ENCODE measurements at places on chromosomes 3 and 15. TPM values are rescaled to one million over a fixed set of nuclear protein-coding genes. Genes with fewer than 3 reads are reported as not detected.

Gene CSPG4
- total RNA-seq = 3.6 TPM

Gene DGKG
- total RNA-seq = 0.92 TPM

Gene ITIH3
- total RNA-seq = 0.37 TPM

Gene SLC12A8
- 10.3 TPM for total RNA-seq

Gene TSPAN3
- total RNA-seq = 101 TPM

Gene STAB1
- total RNA-seq = 2.6 TPM

Gene PRR20G
- total RNA-seq = not detected

Gene SCN5A
- total RNA-seq = 11.8 TPM

Gene LINGO1
- 60.5 TPM for total RNA-seq

Gene ZPLD1
- total RNA-seq = not detected

Gene GPR156
- total RNA-seq = 0.72 TPM

Gene DZIP1L
- total RNA-seq = 11.2 TPM

Gene UROC1
- total RNA-seq = not detected

DNA sequence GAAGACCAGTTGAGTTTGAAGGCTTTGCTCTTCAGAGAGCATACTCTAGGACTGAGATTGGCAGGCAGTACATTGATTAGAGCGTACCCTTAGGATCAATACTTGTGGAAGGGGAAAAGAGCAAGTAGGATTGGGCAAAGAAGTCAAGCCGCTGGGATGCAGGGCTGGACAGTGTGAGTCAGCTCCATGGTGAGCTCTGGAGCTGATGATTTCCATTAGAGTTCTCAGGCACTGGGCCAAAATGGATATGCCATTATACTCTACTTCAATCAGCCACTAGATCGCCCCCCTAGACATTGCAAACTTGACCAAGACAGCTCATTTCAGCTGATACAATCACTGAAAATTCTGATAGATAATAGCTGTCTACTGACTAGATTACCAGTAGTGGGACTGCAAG is 432.7 kb upstream of the ALCAM start:
- no peak overlapping the region for H3K4me3 ChIP-seq
- no peak overlapping the region for H3K27ac ChIP-seq
- H3K27me3 ChIP-seq = no peaks in the 10 kb centered on the region
- H3K36me3 ChIP-seq = peaks cover 9% of the 10 kb centered on the region
- H3K4me1 ChIP-seq = no peaks in the 10 kb centered on the region

- H3K4me3 ChIP-seq = no peak overlapping the region
- DNase-seq = no peak
- no peaks in the 10 kb centered on the region for H3K27me3 ChIP-seq
- no peak overlapping the region for H3K27ac ChIP-seq
Observed at GRCh38 chr15:66221126-66221525, 32.4 kb downstream of the MEGF11 start.

- H3K4me3 ChIP-seq = no peak overlapping the region
- DNase-seq = no peak
- no peaks in the 10 kb centered on the region for H3K27me3 ChIP-seq
- no peaks in the 10 kb centered on the region for H3K36me3 ChIP-seq
- no peak overlapping the region for H3K27ac ChIP-seq
- peaks cover 23% of the 10 kb centered on the region for H3K4me1 ChIP-seq
Observed at GRCh38 chr15:98281130-98281529, 320.6 kb downstream of the ARRDC4 start.

- H3K36me3 ChIP-seq = no peaks in the 10 kb centered on the region
- peak; percentile 43 for DNase-seq
Observed at GRCh38 chr3:113211330-113212149, at the start of gene BOC. Gene BOC, plus strand, starts transcription at chr3:113211557. Its CDS starts 38,246 bp downstream, at chr3:113249803.

DNA sequence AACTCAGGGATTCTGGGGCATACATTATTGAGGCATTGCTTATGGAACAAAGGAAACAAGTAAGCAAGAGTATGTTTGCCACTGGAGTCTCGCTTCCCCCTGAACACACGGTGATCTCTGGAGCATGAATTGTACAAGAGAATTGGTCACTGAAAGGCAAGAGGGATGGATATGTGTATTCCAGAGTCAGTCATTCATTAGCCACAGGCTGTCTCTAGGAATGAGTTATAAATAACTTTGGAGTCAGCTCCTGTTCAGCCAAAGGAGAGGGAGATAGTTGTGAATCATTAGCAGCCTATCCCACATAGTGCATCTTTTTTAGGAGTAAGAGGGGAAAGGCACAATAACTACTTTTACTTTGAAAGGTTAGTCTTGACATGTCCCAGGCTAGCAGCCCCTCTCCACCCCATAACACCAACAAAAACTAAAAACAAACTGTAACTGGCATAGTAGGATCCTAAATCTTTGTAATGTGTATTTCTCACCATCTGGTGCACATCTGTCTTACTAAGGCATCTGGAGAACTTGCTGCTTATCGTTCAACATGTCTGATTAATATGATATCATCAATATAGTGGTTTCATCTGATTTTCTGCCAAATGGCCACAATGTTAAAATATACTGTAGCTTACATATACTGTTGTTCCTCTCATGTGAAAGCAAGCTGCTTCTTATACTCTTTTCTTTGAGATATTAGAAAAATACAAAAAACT is 462.2 kb downstream of the GRM7 start:
- H3K27me3 ChIP-seq = no peaks in the 10 kb centered on the region
- no peaks in the 10 kb centered on the region for H3K36me3 ChIP-seq
- no peaks in the 10 kb centered on the region for H3K4me1 ChIP-seq

DNA sequence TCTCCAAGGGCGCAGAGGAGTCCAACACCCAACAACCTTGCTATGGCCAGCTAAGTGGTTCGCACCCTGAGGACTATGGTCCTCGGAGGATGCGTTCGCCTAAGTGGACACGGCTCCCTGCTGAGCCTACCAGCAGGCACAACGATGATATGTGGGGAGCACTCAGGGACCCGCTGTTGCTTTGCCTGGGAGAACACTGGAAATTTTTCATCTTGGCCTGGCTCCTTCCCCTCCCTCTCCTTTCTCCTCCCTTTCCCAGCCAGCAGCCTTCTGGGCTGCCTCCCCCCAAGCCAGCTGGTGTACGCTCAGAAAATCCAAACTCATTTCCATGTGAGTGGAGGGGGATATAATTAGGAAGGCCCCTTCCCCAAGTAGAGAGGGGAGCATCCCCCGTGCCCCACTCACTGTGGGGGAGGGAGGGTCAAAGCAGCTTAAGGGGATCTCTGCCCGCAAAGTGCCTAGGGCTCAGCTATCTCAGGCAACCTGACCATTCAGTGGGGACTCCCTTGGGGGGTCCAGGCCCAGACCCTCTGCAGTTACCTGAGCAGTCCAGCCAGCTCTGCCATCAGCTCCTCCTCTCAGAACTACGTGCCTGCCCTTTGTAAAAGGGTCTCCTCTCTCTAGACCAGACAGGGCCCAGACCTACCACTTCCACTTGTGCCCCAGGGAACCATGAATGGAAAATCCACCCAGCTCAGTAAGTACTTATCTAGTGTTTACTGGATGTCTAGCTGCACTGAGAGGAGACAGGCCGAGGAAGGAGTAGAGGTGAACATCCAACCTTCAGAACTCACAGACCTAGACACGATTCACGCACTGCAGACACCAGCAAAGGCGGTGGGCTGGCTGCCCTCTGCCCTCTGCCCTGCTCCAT is 742 bp upstream of the SEMA7A start:
- peak overlapping the region; percentile 68 for H3K4me3 ChIP-seq
- no peaks in the 10 kb centered on the region for H3K36me3 ChIP-seq
- H3K27ac ChIP-seq = peak overlapping the region; percentile 53
- H3K4me1 ChIP-seq = peaks cover 46% of the 10 kb centered on the region

DNA sequence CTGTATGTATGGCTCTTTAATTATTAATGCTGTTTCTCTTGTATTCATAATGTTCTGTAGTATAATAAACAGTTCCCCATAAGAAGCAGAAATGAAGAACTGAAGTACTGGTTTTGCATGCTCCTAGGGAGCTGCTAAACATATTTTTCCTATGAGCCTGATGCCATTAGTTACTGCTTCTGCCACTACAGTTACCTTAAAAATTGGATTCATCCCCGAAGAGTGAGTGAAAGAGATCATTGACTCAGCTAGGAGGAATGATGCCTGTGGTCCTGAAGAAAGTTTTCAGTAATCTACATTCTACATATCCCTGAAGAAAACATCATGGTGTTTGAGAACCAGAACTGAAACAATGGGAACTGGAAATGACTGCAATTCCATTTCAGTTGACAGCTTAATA is 37.1 kb upstream of the ST3GAL6 start:
- no peak overlapping the region for H3K27ac ChIP-seq
- peaks cover 30% of the 10 kb centered on the region for H3K27me3 ChIP-seq
- no peaks in the 10 kb centered on the region for H3K36me3 ChIP-seq
- no peak for DNase-seq

- no peak overlapping the region for H3K27ac ChIP-seq
- peaks cover 6% of the 10 kb centered on the region for H3K4me1 ChIP-seq
- peak; percentile 47 for DNase-seq
- no peak overlapping the region for H3K4me3 ChIP-seq
Observed at GRCh38 chr3:138197058-138197457, 10.0 kb downstream of the ARMC8 start.

DNA sequence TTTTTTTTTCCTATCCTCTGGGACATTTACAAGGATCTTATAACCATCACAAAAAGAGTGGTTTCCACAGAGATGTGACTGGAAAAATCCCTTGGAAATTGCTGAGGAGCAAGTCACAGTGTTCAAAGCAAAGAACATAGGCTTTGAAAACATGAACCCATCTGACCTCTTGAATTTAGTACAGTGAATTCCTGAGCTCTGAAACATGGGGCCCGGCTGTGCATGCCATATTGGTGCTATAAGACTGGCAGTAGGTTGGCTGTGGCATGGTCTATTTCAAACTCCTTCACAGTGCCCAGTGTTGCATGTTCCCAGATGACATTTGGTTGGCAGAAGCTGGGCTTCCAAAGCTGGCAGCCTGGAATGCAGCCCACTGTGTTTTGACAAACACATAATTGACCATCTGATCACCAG is 202.2 kb downstream of the TIGIT start:
- peaks cover 8% of the 10 kb centered on the region for H3K4me1 ChIP-seq
- no peaks in the 10 kb centered on the region for H3K27me3 ChIP-seq
- H3K36me3 ChIP-seq = no peaks in the 10 kb centered on the region
- no peak overlapping the region for H3K27ac ChIP-seq
- no peak overlapping the region for H3K4me3 ChIP-seq

- no peaks in the 10 kb centered on the region for H3K4me1 ChIP-seq
- no peak overlapping the region for H3K4me3 ChIP-seq
- no peak for DNase-seq
- peaks cover 62% of the 10 kb centered on the region for H3K36me3 ChIP-seq
- no peaks in the 10 kb centered on the region for H3K27me3 ChIP-seq
Observed at GRCh38 chr3:31606453-31606852, 73.7 kb downstream of the STT3B start.

DNA sequence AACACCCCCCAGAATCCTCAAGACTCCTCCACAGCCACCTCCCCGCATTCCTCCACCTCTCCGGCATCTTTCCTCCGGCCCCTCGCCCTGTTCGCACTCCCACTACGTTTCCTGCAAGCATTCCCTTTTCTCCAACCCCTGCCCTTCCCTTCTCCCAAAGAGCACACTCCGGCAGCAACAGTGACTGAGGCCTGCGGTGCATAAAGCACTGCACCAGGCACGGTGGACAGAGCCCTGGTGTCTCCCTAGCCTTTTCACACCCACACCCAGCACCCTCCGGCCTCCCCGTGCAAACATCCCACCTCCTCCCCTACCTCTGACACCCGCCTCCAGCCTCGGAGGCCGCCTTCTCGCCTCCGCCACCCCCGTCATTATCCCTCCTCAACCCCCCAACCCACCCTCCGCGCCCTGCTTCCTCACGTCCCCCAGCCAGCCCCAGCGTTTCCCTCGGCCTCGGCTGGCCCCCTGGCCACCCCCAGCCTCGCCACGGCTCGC is 577 bp downstream of the ZNF148 start:
- H3K36me3 ChIP-seq = no peaks in the 10 kb centered on the region
- H3K27me3 ChIP-seq = peaks cover 3% of the 10 kb centered on the region
- peak; percentile 49 for DNase-seq
- H3K4me3 ChIP-seq = peak overlapping the region; percentile 86
- peak overlapping the region; percentile 21 for H3K27ac ChIP-seq
